Renal pelvis (tissue), 12 donors: ENCODE measurements at places on chromosomes 16 and 17. TPM values are rescaled to one million over a fixed set of nuclear protein-coding genes. Genes with fewer than 3 reads are reported as not detected.

DNA sequence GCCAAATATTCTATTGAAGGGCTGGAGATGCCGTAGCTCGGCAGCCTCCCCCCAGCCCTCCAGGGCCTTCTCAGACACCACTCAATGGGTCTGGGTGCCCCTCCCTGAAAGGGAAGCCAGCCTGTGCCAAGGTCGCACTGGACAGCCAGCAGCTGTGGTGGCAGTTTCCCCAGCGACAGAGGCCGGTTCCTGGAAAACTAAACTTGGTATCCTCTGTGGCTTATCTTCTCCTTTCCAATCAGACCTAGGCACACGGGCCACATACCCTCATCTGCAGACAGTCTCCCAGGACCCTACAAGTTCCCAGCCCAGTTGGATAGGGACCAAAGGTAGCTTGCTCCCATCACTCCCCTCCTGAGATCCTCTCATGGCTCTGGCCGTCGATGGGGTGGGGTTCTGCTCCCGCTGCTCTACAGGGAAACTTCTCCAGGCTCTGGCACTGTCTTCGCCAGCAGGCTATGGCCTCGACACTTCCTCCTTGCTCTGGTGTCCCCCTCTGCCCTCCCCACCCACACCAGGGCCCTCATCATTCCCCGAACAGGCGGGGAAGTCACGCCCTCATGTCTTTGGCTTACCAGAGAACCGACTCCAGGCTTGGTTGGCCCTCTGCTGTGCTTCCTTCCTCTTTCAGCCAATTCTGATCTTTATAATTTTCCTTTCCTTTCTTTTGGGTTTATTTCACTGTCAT, 18.3 kb upstream of the IL21R start:
- DNase-seq: no peak

GRCh38 chr16:82331397-82331796, 161.4 kb upstream of the MPHOSPH6 start:
- DNase-seq: no peak

Gene RHBDL1
- polyA plus RNA-seq: 2.5 TPM

GRCh38 chr17:37567137-37567536, 42.1 kb downstream of the SYNRG start:
- no peak for DNase-seq
